ENCODE measurements at places on chromosomes 2 and 18.

DNA sequence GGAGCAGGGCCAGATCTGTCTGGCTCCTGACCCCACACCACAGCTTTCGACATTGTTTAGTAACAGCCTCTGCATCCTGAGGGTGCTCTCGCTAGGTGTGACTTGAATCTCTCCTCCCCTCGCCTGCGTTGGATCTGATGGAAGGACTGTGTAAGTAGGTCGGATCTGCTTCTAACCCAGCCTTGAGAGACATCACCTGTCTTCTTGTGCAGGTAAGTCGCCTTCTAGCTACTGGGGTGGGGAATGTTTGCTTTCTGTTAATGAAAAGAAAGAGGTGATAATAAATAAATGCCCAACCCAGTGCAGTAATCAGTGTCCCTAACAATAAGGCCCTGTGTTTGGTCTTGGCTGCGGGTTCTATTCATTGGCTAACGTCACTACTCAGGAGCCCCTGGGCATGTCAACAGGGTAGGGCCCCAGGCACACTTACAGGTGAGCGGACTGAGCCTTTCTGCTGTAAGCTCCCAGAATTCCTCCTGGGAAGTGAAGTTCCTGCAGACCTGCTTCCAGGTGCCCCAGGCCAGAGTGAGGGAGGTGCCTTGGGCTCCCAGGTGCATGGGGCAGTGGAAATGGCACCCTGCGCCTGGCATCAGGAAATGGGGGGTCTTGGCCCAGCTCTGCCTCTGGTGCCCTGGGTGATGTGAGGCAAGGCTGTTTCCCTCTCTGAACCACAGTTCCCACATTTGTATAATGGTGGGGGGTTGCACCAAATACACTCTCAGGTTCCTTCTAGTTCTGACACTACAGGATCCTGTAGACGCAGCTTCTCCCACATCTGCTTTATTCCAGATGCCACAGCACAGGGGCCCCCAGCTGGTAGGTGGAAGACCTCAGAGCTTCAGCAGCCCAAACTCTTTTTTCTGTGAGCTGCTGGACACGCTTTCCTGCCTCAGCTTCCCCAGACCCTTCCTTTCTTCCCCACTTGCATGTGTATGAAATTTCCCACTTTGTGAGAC, 11.2 kb upstream of the FOSL2 start:
- DNase-seq: no peak

DNA sequence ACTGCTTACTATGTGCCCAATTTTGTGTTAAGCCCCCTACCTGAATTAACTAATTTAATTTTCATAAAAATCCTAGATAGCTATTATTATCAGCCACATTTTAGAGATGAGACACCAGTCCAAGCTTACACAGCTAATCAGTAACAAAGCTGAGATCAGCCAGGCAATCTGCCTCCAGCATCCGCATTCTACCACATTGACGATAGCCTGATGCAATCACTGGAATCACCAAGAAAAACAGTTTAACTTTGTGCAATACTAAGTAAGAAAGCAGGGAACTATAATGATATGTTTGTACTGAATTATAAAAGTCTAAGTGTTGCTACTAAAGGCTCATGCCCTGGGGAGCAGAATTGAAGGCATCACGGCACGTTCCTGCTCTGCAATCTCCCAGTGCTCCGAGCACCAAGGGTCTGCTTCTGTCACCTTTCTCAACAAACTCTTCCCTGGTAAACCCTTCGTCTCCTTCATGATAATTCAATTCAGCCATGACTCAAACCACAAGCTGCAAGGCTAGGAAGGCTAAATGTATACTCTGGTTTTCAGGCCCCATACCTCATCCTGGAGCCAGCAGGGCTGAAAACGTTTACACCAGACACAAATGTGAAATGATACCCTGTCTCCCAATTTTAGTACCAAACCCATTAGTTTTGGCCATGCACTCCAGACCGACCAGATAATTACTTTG, 19.4 kb downstream of the KANSL3 start:
- DNase-seq: no peak

DNA sequence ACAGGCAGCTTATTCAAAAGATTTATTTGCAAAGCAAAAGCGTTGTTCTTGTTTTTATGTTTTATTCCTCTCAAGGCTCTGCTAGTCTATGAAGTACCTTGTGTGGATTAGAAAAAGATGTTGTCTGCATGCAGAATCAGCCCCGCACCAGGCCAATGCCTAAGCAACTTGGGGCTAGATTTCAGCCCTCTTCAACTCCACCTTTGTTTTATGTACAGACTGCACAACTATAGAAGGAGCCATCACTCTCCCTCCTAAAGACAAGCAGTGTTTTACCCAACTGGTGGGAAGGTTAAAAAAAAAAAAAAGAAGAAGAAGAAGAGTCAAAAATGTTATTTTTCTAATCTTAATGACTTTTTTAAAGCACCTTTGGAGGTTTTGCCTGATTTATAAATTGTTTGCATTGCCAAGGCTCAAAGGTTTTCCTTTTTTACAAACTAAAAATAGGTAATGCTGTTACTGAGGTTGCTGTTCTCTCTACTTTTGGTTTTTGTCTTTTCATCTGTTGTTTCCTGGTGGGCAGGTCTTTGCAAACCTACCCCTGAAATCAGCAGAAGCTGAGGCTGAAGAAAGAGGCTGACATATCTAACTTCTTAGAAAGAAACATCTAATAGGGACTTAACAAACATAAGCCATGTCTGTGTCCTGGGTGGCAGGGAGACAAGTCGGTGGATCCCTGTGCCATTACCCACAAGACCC, 164.0 kb downstream of the SLC39A10 start:
- DNase-seq: no peak

GRCh38 chr2:172965433-172966212, 110.0 kb upstream of the MAP3K20 start:
- DNase-seq: no peak

- DNase-seq: peak; percentile 37
Measured at GRCh38 chr2:199738727-199739412, 112.1 kb downstream of the FTCDNL1 start.

- DNase-seq: no peak
Measured at GRCh38 chr2:186733414-186733813, 39.6 kb downstream of the FAM171B start.

GRCh38 chr2:128156812-128157211, 65.8 kb downstream of the UGGT1 start:
- DNase-seq: no peak

- DNase-seq: no peak
Measured at GRCh38 chr2:64852771-64853241, 136.4 kb upstream of the SLC1A4 start.

- DNase-seq: no peak
Measured at GRCh38 chr2:170679607-170680079, 35.5 kb upstream of the SP5 start.

GRCh38 chr2:69087912-69088240, 74.9 kb downstream of the ANTXR1 start:
- peak; percentile 28 for DNase-seq

GRCh38 chr2:9313443-9313842, 106.8 kb downstream of the ASAP2 start:
- no peak for DNase-seq

GRCh38 chr2:213259266-213259665, 25.0 kb upstream of the SPAG16 start:
- DNase-seq: no peak

- peak; percentile 95 for DNase-seq
Measured at GRCh38 chr2:42169100-42169873, at the start of gene EML4. Gene EML4, plus strand, starts transcription at chr2:42169353. Its CDS starts 259 bp downstream, at chr2:42169612.

- DNase-seq: peak; percentile 95
Measured at GRCh38 chr2:234981197-234982095, 29.6 kb downstream of the SH3BP4 start.

DNA sequence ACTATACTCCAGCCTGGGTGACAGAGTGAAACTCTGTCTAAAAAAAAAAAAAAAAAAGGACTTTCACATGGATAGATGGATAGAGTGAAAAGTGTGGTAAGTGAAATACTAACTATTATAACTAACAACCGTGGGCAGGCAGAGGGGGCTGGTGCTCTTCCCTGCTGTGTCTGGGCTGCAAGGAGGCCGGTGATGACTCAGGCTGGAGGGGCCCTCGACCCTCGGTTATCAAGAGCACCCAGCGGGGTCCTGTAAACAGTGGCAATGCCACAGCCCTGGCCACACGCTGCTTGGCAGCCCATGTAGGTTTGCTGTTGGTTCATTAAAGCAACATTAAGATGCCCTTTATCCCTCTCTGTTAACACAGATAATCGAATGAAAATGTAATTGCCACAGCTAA, 184.8 kb upstream of the RAB12 start:
- DNase-seq: no peak

DNA sequence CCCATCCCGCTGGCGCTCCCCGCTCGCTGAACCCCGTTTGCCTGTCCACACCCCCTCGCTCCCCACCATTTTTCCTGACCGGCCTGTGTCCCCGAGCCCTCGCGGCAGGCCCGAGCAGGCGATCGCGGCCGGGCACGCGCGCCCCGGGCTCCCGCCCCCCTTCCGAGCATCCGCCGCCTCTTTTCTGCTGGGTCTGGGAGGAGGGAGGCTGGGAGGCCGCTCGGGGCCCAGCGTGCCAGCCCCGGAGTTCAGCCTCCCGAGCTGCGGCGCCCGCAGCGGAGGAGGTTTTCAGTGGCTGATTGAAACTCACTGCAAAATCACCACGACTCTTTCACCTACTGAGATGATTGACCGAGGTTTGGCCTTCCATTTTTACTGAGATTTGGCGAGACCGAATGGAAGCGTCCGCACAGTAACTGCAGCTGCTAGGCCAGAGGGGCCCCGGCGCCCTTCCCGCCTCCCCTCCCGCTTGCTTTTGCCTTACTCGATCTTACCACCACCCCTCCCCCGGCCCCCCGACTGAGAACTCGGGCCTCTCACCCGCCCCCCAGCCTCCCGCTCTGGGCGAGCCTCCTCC, 4.8 kb downstream of the SOX11 start:
- no peak for DNase-seq

GRCh38 chr18:75592527-75592926, 165.0 kb upstream of the SMIM21 start:
- no peak for DNase-seq

DNA sequence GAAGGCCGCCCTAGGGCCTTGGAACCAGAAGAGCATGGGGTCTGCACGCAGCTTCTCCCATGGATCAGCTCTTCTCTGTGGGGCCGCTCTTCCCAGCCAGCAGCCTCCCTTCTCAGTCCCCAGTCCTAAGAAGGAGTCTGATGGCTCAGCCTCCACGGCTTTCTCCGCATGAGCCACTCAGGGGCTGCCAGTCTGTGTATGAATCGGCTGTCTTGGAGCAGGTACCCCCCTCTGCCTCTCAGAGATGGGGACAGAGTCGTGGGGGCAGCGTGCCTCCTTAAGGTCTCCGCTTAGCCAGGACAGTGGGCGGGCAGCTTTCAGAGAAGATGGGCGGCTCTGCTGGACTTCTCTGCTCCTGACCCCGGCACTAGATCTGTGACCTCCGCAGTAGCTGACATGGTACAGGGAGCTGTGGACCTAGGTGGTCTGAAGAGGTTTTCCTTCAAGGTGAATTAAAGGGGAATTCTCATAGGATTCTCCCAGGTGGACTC, 21.6 kb downstream of the INPP5D start:
- no peak for DNase-seq

- peak; percentile 44 for DNase-seq
Measured at GRCh38 chr2:170929686-170930050, 615 bp downstream of the GORASP2 start.

- DNase-seq: no peak
Measured at GRCh38 chr18:79931475-79931874, 20.0 kb downstream of the SLC66A2 start.

- DNase-seq: no peak
Measured at GRCh38 chr18:56662502-56662901, 11.3 kb downstream of the WDR7 start.

DNA sequence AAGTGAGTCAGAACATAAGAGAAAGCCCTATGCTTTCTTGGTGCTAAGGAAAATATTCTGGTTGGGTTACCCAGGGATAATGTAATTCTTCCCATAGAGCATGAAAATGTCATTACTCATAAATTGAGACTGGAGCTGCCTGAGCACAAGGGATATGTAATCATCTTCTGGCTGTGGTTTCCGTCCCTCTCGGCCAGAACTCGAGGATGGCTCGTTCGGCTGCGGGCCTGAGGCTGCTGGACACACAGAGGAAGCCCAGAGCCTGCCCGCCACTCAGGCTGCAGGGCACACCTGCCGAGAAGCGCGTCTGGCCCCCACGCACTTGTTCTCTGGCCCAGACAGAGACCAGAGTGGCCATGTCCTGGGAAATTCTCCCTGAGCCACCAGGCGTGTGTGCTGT, 104.9 kb downstream of the ASAP2 start:
- DNase-seq: peak; percentile 84

DNA sequence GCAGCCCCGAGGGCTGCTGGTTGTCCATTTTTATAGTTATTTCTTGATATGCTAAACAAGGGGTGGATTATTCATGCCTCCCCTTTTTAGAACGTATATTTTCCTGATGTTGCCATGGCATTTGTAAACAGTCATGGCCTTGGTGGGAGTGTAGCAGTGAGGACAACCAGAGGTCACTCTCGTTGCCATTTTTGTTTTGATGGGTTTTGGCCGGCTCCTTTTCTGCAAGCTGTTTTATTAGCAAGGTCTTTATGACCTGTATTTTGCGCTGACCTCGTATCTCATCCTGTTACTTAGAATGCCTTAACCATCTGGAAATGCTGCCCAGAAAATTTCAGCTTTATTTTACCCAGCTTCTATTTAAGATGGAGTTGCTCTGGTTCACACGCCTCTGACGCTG, 825.8 kb upstream of the CDH2 start:
- DNase-seq: no peak

DNA sequence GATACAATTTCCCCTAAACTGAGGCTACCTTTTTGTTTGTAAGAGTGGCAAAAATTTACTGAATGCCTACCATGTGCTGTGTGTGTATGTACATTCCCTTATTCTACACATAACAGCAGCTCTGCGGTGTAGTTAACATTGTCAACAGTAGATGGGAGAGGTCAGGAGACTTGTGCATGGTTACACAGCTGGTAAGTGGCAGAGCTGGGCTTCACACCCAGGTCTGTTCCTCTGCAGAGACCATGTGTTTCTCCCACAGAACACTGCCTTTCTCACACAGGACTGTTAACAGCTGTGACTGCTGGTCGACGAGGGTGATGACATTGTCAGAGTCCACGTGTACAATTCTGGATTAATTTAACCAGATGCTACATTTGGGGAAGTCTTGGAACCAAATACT, 49.1 kb downstream of the EML6 start:
- DNase-seq: no peak

- no peak for DNase-seq
Measured at GRCh38 chr2:200810998-200811332, 745 bp upstream of the BZW1 start.

DNA sequence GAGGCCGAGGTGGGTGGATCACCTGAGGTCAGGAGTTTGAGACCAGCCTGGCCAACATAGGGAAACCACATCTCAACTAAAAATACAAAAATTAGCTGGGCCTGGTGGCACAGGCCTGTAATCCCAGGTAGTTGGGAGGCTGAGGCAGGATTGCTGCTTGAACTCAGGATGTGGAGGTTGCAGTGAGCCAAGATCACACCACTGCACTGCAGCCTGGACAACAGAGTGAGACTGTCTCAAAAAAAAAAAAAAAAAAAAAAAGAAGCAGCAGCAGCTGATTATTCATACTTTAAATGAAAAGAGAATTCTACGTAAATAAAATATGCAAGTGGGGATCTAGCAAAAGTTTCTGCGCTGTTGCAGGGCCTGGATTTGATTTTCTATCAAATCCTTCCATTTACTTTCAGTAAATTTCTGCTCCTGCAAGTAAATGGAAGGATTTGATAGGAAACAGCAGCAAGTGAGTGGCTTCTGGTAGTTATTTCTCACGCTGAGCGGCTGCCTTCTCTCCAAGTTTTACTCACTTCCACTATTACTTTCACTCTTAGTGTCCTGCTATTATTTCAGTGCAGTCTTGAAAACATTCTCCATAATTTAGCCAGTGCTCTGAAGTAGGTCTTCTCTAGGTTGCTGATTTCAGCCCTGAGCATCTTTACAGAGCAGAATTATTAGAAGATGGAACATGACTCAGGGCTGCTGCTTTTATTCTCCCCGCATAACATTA, 68.4 kb downstream of the SLC16A14 start:
- DNase-seq: no peak
